ENCODE measurements at places on chromosomes 12 and 14.

DNA sequence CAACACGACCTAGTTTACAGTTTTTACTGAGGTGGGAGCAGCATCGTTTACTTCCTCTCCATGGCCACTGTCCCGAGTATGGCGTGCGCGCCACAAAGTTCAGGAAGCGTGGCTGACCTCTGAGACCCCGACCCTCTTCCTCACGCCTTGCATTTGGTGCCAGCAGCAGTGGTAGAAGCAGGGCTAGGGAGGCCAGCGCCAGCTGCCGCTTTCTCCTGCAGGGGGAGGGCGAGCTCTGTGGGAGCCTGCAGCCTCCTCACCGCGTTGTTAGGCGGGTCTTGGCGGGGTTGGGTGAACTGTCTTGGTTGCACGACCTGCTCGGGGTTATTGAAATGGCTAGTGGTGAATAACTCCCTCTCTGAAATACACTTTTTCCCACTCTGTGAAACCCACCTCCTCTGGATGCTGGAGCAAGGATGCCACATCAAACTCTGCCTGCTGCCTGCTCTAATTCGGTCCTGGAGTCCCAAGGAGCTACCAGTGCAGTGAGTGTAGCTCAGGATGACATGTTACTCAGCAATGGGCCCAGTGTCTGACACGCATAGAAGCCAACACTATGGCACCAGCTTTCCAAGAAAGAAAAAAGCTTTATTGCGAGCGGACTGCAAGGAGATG is 22.3 kb upstream of the TDRD9 start:
- DNase-seq: no peak

- no peak for DNase-seq
Measured at GRCh38 chr12:97257726-97258125, 204.9 kb upstream of the RMST start.

DNA sequence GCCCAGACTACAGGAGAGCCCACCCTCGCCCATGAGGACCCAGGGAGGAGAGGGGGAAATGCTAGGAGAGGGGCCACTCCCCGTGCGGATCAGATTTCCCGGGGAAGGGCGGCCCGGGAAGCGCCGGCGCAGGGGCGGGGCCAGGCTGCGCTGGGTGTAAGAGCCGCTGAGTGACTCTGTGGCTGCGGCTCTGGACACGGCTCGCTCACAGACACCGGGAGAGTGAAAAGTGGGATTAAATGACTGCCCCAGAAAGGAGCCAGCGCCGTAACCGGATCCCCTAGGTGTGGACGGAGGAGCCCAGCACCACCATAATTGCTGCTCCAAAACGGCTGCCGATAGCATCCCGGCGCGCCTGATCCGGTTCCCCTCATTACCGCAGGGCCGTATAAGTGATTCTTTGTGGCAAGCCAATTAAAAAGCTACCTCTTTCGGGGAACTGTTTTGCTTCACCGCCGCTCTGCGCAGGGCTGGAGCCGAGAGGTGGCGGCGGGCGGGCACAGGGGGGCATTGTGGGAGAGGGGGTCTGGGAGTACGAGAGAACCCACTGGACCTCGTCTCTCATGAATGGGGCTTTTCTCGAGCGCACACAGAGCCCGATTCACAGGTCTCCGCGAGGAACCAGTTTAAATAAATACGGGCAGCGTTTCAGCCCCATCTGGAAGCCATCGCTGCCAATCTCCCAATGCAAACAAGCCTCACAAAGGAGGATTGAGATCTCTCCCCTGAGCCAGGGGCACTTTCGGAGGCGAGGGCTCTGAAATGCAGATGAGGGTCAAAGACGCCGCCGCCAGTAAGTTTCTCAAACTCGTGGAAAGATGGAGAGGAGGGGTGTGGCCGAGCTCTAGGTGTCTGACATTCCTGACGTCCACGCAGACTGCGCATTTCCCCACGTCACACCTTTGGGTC is 2.5 kb downstream of the COL2A1 start:
- DNase-seq: peak; percentile 15

- no peak for DNase-seq
Measured at GRCh38 chr12:48380596-48380995, 29.9 kb upstream of the ZNF641 start.

- no peak for DNase-seq
Measured at GRCh38 chr12:51949342-51950030, 2.0 kb upstream of the ACVR1B start.

GRCh38 chr14:77622366-77622961 is 6.0 kb upstream of the SPTLC2 start:
- no peak for DNase-seq

GRCh38 chr12:116370004-116370404 is 92.5 kb upstream of the MED13L start:
- peak; percentile 71 for DNase-seq

- DNase-seq: peak; percentile 84
Measured at GRCh38 chr14:73696466-73697400, 17.5 kb downstream of the PNMA1 start.

DNA sequence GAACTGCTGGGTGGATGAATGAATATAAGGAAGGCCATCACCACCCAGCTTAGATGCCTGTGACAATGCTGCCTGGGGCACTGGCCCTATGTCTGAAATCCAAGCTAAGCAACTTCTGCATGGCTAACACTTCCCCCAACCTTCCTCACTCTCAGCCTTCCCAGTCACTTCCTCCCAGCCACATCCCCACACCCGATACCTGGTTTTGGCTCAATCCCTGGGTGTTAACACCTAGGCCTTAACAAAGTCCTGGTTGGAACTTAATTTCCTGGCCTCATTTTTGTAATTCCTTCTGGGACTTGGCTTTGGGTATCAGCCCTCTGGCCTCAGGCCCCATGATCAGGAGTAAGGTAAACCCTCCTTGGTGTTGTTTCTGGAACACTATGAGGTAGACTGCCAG is 110.0 kb downstream of the EFCAB11 start:
- no peak for DNase-seq

- DNase-seq: no peak
Measured at GRCh38 chr12:40263616-40264409, 39.0 kb downstream of the LRRK2 start.

GRCh38 chr14:71583194-71583593 is 349.0 kb upstream of the RGS6 start:
- DNase-seq: peak; percentile 28

- no peak for DNase-seq
Measured at GRCh38 chr14:78048120-78048519, 122.1 kb upstream of the NRXN3 start.

- DNase-seq: no peak
Measured at GRCh38 chr12:546265-546919, 86.7 kb downstream of the B4GALNT3 start.

- DNase-seq: no peak
Measured at GRCh38 chr12:56431850-56432249, 17.4 kb downstream of the TIMELESS start.

DNA sequence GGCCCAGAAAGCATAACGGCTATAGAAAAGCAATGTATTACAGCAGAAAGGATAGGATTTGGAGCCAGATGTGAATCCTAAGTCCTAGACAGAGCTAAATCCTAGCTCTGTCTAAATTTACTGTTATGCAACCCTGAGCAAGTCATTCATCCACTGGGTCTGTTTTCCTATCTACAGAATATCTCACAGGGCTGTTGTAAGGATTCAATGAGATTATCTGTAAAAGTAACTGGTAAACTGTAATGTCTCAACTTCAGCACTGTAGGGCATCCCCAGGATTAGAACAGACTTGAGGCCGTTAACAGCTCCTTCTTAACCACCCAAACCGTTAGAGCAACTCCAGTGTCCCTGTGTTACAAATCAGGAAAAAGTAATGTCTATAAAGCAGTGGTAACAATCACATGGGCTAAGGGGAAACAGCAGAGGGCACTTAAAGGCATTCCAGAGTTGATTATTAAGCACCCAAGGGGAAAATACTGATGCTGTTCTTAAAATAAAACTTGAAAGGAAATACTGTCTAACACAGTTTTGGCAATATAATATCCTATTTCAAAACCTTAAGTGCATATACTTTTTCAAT is 10.1 kb downstream of the GMFB start:
- DNase-seq: no peak

GRCh38 chr14:29927376-29928116 is at the start of gene PRKD1:
Gene PRKD1, minus strand, starts transcription at chr14:29927847.
- DNase-seq: peak; percentile 41

- DNase-seq: no peak
Measured at GRCh38 chr12:24943947-24944600, 4.8 kb downstream of the BCAT1 start.

GRCh38 chr14:93976477-93977057 is at the start of gene ASB2:
Gene ASB2, minus strand, starts transcription at chr14:93976570. Its CDS starts 12,031 bp downstream, at chr14:93964539.
- DNase-seq: no peak

GRCh38 chr14:38500125-38500524 is 244.2 kb upstream of the CLEC14A start:
- DNase-seq: no peak

DNA sequence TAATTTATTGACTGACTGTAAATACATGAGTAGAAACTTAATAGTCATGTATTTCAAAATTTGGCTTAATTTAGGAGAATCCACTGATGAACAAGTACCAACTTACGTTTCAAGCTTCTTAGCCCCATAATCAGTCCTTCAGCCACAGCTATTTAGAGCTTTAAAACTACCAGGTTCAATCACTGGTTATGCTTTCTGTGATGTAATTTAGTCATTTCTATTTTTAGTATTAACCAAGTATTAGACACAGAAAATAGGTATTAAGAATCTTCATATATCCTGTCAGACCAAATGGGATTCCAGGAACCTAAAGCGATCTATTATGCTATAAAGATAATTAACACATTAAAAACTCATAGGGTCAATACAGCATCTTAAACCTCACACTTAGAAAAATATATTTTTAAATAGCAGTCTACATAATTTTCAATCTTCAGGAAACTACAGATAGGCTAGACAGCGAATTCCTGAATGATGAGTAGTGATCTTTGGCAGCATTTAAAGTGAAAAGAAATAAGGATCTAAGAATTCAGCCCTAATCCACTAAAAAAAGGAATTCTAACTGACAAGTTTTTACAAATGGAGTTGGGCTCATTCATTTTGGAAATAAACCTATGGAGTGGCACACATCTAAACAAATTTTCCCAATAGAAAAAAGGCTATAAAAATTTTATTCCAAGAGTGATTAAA is 51.5 kb downstream of the ZC3H14 start:
- DNase-seq: peak; percentile 68

DNA sequence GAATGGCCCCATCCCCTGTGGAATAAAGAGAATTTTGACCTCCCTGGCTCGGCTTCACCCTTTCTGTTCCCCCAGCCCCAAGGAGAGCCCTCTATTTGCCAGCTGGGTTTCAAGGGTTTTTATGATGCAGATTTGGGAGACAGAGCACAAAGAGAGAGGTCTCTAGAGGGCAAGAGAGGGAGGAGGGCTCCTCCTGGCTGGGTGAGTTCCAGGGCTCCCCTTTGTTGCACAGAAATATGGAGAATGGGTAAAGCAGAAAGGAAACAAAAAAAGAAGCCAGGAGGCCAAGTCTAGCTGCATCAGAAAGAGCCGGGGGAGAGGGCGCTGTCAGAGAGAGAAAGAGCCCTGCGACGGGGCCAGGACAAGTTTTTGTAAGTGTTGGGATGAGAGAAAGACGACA is 319.6 kb upstream of the RTL1 start:
- no peak for DNase-seq

DNA sequence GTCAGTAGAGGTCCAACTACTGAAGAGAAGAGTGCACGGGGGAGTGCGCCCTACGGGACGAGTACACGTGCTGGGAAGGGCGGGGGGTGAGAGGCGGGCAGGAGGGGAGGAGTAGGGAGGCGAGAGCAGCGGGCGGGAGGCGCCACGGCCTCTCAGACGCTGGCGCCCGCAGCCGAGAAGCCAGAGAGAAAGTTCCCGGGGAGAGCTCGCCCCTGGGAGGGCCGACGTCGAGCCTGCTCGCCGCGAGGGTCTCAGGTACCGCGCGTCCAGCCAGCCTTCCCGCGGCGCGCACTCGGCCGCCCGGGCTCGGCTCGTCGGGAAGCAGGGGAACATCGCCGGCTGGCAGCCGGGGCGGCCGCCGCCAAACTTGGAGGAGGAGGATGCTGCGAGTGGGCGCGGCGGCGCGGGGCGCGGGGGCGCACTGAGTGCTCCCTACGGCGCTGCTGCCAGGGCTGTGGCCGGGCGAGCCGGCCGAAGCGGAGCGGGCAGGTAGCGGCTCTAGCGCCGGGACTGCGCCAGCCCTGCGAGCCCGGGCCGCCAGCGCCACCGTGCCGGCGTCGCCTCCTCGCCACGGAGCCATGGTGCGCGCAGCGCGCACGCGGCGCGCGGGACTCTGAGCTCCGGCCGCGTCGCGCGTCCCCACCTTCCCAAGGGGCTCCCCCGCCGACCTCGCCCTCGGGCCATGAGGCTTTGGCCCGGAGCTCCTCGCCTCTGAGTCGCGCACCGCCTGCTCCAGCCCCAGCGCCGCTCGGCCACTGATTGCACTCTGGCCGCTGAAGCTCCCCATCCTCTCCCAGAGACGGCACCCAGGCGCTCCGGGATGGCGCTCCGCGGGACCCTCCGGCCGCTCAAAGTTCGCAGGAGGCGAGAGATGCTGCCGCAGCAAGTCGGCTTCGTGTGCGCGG is at the start of gene SLC24A4:
Gene SLC24A4, plus strand, starts transcription at position 155 of the 905 bp plus-strand sequence. Its CDS starts 666 bp downstream, at position 821.
- DNase-seq: no peak

GRCh38 chr12:130177635-130178242 is 15.5 kb downstream of the FZD10 start:
- no peak for DNase-seq

DNA sequence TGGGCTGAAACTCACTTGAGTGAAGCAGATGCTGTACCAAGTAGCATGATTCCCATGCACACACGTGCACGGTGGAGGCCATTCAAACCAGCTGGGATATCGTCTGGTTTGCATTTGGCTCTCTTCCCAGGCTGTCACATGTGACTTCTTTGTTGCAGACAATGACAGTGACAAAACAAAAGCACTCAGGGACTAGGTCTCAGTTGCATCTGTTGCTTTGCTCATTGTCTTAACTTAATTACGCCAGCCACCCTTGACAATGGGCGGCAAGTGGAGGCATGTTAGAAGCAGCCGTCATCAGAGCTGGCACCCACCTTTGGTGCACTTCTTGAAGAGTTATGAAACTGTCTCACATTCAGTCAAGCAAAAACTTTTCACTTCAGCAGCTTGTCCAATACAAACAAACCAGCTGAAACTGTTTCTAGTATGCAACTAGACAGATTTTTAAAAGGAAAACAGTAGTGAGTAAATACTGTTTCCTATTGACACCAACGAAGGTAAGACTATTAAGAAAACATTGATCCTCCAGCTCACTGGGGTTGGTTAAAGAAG is 74.3 kb downstream of the IGF1 start:
- DNase-seq: no peak

GRCh38 chr14:92649934-92650545 is 98.4 kb downstream of the LGMN start:
- DNase-seq: no peak

Data from HFFc6 (cell line).